WTC11 (cell line): ENCODE measurements at places on chromosomes 5 and 9. TPM values are rescaled to one million over a fixed set of nuclear protein-coding genes. Genes with fewer than 3 reads are reported as not detected.
A peak's percentile ranks its signal among the peaks of the same experiment; 100 is the strongest.

GRCh38 chr9:130638284-130639123, 25.9 kb upstream of the PRDM12 start:
- DNase-seq = no peak

Gene ORM2
- 0.73 to 1.6 TPM (median 1.0 TPM) in 3 replicates for total RNA-seq

Gene ARHGEF39
- 23.8 to 26.6 TPM (median 26.5 TPM) in 3 replicates for total RNA-seq

DNA sequence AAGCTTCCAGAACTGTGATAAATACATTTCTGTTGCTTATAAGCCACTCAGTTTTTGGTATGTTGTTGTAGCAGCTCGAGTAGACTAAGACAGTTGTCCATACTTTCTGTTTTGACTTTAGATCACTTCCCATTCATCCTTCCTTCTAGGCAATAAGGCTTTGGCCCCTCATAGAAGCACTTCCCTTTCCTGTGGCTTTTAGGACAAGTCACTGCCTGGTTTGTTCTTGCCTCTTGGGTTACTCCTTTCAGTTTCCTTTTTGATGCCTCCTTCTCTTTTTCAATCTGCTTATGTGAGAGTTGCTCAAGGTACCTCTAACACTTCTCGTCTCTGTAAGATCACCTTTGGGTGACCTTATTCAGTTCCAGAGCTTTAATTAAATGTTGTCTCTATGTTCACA, 72.4 kb upstream of the NTRK2 start:
- DNase-seq = no peak

Gene ZNF883
- total RNA-seq = 22.0 to 25.4 TPM (median 22.6 TPM) in 3 replicates

Gene TAF1L
- total RNA-seq = 0.02 to 0.09 TPM in 2 of 3 replicates, not detected in the other

- no peak for DNase-seq
Measured at GRCh38 chr5:93078082-93079038, 502.7 kb downstream of the NR2F1-AS1 start.

DNA sequence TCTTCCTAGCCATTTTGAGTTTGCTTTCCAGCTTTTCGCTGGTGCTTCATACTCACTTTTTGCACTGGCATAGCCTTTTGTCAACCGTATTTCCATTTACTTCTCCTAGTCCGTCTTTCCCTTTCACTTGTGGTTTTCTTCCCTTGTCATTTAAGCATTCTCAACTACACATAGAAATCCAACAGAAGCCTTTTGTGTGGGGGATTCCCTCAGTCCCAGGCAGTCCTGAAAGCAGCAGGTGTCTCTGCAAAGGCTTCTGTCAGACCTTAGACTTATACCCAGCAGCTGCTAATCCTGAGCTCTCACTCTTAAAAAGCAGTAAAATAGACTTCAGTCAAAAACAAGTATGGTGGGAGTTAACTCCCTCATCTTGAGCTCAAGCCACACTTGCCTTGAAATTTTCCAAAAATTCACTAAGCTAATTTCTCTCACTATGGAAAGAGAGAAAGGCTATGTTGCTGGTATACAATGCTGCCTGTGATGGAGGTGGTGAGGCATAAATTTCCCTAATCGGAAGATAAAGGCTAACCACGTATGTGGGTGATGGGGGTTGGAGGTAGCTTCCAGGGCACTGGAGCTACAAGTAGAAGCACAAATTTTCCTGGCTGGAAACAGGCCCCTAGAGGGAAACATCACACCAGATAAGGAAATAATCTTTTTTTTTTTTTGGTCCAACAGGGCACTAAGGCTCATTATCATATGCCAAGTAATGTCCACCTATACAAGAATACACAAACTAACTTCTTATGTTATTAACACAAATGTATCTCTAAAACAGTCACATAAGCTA, 34.8 kb upstream of the IFNK start:
- no peak for DNase-seq

DNA sequence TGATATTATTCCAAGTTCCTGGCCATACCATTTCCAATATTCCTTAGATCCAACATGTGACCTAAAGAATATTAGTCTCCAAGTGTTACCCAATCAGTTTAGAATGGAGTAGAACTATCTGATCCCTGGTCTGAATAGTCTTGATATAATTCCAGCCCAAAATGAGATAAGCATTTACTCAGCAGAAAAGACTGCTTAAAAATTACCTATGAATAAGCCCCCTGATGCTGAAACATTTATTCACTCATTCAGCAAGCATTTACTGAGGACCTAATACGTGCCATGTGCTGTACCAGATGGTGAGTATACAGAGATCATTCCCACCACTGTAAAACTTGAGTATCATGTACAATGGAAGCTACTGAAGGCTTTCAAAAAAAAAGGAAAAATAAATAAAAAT, 157.0 kb downstream of the FAM114A2 start:
- no peak for DNase-seq

DNA sequence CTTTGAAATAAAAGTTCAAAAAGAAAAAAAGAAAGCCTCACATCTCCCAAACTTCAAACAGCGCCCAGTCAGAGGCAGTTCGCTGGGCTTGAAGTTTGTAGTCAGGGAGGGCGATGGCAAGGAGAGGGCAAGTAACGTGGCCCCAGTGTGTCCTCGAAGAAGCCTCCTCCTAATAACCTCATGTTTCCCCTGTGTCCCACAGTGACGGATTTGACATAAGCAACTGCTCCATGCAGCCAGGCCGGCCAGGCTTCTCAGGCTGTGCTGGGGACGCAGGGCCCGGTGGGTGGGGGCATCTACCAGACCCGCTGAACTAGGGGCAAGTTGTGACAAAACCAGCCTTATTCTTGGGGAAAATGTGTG, 172.2 kb downstream of the ERCC6L2 start:
- no peak for DNase-seq

Gene CCDC69
- 8.2 to 12.4 TPM (median 8.6 TPM) in 3 replicates for total RNA-seq

DNA sequence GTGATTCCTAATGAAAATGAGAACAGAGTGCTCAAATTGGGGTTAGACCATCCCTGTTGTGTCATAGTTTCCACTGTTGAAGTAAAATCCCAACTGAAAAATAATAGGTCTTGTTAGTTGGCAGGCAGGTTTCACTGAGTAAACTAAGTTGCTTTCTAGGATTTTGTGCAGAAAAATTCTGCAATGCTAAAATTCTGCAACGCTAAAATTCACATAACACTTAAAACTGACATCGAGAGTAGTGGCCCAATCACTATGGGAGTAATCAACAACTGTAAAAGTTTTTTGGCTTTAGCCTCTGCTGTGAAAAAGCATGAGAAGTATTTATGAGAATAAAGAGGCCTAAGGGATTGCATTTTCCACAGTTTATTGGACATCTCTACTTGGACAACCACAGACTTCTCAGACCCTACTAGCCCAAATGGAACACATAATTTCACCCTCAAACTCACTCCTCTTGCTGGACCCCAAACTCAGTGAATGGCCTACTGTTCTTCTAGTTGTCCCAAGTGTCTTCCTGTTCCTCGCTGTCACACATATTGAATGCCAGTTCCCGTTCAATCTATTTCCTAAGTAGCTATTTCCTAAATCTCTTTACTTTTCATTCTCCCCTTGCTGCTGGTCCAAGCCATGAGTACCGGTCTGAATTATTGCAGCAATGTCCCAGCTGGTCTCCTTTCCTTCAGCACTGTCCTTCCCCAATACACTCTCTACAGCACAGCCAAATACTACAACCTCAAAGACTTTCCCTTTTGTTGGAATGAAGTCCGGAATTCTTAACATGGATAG, 355.4 kb downstream of the PDE4D start:
- DNase-seq = no peak

Gene DPM2
- 53.3 to 58.2 TPM (median 56.1 TPM) in 3 replicates for total RNA-seq

DNA sequence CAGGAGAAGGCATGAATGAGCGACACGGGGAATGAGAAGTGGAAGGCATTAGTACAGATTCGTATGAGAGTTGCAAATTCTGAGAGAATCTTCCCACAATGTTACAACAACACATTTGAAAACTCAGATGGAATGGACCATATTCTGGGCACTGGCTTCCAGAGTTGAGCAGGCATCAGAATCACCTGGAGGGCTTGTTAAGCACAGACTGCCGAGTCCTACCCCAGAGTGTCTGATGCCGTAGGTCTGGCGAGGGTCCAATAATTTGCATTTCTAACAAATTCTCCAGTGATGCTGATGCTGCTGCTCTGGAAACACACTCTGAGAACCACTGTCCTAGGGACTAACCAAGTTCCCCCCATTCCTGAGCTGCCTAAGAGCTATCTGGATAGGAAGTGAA, 2.9 kb upstream of the TLX3 start:
- no peak for DNase-seq

DNA sequence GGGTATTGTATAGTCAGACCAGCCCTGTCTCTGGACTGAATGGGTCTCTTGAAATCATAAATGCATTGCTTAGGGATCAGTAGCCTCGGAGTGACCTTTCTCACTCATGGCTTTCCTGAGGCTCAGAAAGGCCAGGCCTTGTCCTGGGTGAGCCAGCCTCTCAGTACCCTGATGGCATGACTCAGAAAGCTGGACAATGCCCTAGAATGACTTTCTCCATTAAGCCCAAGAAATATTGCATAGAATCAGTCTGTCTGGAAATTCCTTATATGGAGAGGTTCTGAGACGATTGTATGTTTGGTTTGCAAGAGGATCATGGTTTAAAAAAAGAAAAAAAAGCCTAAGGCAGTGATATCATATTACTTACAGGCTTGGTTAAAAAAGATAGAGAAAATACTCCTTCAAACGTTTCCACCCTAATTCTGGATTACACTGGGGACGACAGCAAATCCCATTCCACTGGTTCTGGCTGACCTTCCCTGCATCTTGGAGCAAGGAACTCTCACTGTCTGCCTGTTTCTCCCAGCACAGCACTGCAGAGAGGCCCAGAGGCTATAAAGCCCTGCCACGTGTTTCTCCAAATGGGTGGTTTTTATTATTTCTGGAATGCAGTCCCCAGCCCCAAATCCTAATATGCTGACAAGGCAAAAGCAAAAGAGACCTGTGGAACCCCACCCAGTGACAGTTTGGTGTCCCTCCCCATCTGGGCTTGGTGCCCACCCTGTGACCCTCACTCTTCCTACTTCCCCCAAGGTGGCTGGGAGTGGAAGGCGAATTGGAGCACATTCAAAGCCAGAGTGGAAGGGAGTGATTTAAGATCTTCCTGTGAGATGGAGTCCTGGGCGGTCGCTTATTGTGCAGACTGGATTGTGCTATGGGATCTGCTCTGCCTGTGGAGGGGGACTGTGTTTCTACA, 34.4 kb downstream of the MAP1B start:
- no peak for DNase-seq

- DNase-seq = peak; percentile 89
Measured at GRCh38 chr9:98192503-98193335, at the start of gene CORO2A. Gene CORO2A (minus strand): TSS chr9:98192637. CDS start chr9:98157660, 34,977 bp downstream.

DNA sequence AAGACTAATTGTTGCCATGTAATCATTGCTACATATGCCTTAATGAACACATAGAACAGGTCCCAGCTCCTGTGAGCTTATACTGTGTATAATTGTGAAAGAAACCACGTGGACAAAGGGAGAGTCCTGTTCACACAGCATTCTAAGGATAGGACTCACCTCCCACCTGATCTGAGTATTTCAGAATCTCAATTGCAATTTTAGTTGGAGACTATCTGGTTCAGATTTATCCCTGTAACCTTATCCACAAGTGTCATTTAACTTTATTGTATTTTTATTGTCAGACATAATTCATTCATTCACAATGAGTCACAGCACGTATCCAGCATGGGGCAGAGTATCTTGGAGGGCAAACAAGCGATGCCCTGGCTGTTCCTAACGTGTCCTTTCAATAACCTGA, 448.3 kb downstream of the NTRK2 start:
- no peak for DNase-seq

Gene SPINK7
- not detected in 3 replicates for total RNA-seq
